ENCODE measurements at places on chromosomes 16 and 17.

GRCh38 chr17:58311429-58311894 is 17.1 kb downstream of the TSPOAP1 start:
- DNase-seq, result no peak

DNA sequence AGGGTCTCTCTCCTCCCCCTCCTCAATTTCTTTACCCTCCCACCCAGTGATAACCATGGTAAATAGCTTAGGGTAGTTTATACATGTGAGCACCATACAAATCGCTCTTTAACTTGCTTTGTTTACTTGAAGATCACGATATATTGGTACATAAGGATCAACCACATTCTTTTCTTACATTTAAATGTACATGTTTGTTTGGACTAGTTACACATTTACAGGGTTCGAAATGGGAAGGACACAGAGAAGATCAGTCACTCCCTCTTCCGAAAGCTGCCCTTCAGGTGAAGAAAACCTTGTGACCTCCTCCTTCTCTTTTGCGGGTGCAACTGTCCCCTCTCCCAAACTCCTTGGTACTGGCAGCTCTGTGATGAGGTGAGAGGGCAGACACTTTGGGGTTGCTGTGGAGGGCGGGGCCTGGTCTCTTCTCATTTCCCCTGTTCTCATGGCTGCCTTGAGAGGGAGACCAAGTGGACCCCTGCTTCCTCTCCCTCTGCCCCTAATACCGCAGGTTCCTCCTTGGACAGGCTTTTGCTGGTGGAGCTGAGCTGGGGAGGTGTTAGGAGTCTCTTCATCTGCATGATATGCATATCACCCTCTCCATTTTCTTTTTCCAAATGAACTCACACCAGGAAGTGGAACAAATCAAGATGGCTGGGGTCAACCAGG is 4.7 kb upstream of the PIK3R6 start:
- DNase-seq, result no peak

DNA sequence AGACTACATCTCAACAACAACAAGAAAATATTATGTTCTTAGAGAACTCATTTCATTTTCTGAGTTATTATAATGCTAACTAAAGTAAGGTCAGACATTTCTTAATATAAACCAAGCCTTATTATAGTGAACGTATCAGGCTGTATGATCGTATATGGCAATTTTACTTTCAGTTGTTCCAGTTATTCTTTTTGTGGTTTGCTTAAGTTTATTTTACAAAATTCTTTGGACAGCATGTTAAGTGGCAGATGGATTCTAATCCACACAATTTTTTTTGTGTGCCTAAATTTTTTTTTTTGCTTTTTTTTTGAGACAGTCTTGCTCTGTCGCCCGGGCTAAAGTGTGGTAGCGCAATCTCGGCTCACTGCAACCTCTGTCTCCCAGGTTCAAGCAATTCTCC is 59.0 kb downstream of the VMP1 start:
- DNase-seq, result no peak

DNA sequence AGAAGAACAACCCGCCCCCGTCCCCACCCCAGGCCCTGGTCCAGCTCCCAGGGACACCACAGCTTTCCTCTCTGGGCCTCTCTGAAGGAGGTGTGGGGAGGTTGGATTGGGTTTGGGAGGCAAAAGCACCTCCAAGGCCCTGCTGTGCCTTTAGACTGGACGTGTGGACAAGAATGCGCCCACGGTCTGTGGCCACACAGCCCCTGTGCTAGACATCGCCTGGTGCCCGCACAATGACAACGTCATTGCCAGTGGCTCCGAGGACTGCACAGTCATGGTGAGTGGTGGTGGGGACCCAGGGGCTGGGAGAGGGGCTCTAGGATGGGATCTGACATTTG is 3.0 kb downstream of the CORO1A start:
- no peak for DNase-seq

GRCh38 chr16:50634090-50634489 is 47.0 kb downstream of the SNX20 start:
- no peak for DNase-seq

DNA sequence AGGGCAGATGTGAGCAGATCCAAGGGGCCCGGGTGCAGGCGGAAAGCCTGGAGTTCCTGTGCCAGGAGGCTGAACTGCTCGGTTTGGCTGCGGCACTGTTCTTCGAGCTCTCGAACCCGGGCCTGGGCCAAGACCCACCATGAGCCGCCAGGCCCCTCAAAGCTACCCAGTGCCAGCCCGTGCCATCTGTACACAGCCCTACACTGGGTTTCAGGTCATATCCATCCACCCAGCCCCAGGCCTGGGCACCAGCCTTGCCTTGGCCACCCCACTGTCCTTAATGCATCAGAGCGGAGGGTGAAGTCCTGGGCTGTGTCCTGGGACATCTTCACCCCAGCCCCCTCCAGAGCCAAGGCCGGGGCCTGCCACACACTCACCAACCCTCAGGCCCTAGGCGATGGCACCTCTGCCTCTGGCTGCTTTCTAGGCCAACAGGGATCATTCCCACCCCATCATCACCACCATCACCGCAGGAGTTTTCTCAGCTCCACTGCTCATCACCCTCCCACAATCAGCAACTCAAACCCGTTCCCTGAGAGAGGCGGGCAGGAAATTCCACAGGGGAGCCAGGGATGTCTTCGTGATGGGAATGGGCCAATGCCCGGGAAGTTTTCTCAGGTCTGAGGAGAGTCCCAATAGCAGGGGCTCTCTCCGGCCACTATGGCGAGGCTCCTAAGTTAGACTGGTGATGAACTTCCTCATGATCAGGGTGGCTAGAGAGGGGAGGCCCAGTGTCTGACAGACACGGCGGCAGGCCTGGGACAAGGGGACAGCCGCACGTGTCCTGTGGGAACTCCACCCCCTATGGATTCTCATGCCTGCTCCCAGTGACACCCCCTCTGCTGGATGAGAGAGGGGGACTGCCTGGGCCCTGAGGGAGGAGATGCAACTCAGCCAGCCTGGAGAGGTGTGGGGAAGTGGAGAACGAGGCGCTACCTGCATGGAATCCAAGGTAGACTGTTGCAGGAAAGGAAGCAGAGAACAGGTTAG is 9.1 kb downstream of the TSPOAP1 start:
- no peak for DNase-seq

GRCh38 chr17:33572615-33573014 is 279.5 kb upstream of the ASIC2 start:
- no peak for DNase-seq

Data from NCI-H187 treated with DMSO at 0.1 percent for 48 hours (cell line).